CD4-positive, CD25-positive, alpha-beta regulatory T cell (primary cell): ENCODE measurements at places on chromosomes 5 and 9. TPM values are rescaled to one million over a fixed set of nuclear protein-coding genes. Genes with fewer than 3 reads are reported as not detected.

- no peak for DNase-seq
Measured at GRCh38 chr5:149210968-149211490, 60.6 kb upstream of the AFAP1L1 start.

- DNase-seq = no peak
Measured at GRCh38 chr9:86652736-86653135, 294.6 kb downstream of the GAS1 start.

- DNase-seq = no peak
Measured at GRCh38 chr9:10146517-10147331, 466.1 kb downstream of the PTPRD start.

Gene PRLR
- total RNA-seq = not detected

- no peak for DNase-seq
Measured at GRCh38 chr5:130052752-130053151, 148.5 kb downstream of the CHSY3 start.

- DNase-seq = no peak
Measured at GRCh38 chr5:97121848-97122247, 20.6 kb downstream of the LIX1 start.

- DNase-seq = no peak
Measured at GRCh38 chr5:146680846-146681584, 165.0 kb upstream of the GPR151 start.
